ENCODE measurements at places on chromosomes 4 and X.

DNA sequence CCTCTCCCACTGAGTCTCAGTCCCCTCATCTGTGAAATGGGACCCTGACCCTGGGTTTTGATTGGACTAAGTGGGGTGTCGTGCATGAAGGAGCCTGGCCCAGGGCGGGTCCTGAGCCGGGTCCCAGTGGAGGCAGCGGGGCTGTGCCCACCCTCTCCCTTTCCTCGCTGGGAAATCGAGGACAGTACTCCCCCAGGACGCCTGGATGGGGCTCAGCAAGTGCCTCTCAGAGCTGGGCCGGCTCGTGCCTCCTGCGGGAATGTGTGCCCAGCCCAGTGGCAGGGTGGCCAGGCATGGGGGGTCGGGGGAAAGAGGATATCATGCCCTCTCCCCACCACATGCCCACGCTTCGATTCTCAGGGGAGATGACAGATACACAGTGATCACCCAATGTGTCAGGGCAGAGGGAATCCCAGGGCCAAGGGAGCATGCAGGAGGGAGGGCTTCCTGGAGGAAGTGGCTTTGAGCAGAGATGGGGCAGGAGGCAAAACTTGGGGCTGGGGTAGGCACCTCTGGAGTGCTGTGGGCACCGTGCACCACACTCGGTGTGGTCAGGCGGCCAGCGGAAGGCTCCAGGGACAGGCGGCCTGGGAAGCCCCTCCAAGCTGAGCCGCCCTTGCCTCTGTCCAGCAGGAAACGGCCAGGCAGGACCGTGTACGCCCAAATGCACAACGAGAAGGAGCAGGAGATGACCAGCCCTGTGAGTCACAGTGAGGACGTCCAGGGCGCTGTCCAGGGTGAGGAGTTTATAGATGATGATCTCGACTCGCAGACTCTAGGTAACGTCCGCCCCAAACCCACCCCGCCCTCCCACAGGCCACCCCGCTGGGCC, 203.0 kb downstream of the AFAP1 start:
- no peak for DNase-seq

DNA sequence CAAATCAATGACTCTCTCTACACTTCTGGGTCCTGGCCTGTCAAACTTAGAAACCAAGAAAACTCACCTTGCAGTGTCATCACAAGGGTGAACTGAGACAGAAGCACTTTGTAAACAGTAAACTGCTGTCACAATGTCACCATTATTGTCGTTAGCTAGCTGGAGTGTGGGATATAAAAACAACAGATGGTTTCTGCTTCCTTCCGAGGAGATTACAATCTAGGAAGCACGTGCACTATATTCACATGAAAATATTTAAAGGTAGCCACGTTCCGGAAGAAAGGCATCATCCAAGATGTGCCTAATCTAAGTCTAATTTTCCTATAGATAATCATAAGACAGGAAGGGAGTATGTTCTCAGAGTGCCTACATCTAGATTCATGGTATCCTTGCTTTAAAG, 64.7 kb upstream of the ACSL1 start:
- no peak for DNase-seq

- no peak for DNase-seq
Observed at GRCh38 chr4:140858897-140859296, 102.7 kb upstream of the TBC1D9 start.

DNA sequence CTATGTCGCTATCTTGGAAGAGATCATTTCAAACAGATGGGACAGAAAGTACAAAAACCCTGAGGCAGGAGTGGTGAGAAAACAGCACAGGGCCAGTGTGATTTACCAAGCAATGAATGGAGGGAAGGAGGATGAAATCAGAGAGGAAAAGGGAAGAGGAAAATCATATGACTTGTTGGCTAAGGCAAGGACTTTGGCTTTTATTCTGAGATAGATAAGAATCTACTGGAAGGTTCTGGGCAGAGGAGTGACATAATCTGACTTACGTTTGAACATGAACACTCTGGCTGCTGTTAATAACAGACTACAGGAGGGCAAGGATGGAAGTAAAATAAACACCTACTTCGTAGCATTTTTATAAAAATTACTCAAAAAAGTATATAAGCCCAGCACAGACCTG, 207.8 kb upstream of the SLC7A11 start:
- no peak for DNase-seq

GRCh38 chrX:66915893-66916292, 277.0 kb upstream of the EDA2R start:
- no peak for DNase-seq

- DNase-seq: no peak
Observed at GRCh38 chr4:80183250-80184052, 13.9 kb upstream of the PRDM8 start.

DNA sequence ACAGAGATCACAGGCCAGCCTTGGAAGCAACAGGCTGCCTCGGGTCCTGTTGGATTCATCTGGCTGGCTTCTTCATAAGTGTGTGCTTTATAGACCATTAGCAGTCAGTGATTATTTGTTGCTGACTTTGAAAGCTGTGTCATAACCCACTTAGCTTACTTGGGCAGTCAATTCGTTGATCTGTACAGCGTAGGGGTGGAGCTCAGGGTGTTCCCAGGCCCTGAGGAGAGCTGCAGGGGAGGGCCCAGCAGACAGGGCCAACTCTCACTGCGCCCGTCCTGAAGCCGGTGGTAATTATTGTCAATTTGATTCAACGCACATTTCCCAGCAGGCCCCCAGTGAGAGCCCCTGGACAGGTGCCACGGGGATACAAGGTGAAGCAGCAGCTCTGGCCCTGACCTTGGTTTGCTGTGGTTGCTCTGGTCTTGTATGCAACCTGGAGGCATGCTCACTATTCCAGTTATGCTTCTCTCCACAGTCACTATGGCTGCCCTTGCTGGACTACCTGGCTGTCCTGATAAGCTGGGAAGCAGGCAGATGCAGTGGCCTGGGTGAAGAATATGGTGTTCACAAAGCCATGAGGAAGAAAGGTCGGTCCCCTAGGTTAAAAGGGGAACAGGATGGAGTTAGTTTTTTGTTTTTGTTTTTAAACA, 40.1 kb upstream of the HMGB3 start:
- DNase-seq: no peak

DNA sequence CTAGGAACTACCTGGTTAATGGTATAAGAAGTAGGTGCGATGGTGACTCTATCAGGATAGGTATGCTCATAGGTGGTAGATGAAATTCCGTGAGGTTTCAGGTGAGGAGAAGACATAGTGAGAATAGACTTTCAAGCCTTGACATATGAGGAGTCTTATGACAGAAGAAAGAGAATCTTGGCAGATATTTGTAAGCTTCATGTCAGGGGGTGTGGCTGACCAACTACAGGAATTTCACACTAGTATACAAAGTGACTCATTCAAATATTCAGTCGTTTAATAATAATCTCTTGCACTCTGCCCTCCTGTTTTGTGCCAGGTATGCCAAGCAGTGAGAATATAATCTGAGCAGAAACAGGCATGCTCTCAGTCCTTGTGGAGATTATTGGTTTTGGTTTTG, 22.8 kb downstream of the PACRGL start:
- no peak for DNase-seq

- DNase-seq: no peak
Observed at GRCh38 chr4:163331629-163332376, 593 bp downstream of the NPY1R start.

DNA sequence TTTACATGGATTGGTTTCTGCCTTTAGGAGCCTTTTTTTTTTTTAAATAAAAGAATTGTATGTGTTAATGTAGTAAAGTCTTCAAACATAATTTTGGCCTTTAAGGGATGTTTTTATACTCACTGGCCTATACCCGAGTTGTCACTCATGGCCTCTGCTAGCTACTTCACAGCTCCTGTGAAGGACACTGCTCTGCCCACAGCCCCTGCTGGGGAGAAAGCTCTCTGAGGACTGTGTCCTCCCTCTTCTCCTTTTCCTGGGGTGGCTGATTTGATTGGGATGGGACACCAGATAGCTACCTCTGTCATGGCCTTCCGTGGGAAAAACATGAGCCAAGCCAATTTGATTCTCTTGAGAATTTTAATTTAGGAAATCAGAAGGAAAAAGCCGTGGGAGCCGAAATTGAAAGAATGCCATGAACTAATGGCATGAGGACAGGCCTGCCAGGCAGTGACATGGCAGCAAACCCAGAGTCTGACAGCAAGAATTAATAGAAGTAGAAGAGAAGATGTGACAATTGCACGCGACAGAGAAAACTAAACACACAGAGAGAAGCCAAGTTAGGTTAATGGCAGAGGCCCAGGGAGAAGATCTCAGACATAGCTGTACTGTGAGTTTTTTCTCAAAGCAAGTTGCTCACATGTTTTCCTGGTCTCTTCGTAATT, 81.4 kb downstream of the ARHGAP10 start:
- no peak for DNase-seq

DNA sequence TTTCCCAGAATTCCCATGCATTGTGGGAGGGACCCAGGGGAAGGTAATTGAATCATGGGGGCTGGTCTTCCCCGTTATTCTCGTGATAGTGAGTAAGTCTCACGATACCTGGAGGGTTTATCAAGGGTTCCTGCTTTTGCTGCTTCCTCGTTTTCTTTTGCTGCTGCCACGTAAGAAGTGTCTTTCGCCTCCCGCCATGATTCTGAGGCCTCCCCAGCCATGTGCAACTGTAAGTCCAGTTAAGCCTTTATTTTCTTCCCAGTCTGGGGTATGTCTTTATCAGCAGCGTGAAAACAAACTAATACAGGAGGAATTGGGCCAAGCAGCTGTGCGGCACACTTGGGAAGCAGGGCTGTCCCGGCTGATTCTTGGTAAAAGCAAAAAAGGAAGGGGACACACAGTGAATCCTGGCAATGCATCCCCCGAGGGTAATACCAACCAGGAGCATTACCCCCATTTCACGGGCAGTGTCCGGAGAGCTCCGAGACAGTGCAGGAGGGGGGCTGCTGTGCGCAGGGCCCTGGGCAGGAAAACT, 185.7 kb downstream of the AFAP1 start:
- no peak for DNase-seq

- no peak for DNase-seq
Observed at GRCh38 chrX:120797188-120797851, 78.3 kb downstream of the CT47B1 start.

DNA sequence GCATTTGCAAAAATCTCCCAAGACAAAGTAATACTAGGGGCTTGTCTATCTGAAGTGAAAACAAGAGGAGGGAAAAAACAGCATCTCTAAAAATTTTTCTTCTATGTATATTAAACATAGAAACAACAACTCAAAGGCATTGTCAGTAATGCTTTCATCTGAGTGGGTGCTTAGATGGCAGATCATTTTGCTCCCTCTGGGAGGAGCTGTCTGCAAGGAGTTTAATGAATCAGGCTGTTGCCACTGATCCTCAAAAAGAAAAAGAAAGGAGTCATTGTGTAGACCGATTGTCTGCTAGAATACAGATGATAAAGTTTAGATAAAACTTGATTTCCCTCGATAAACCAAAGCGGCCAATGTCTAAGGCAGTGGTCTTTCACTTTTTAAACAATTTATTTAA, 49.7 kb upstream of the KLHL8 start:
- DNase-seq: peak; percentile 16

DNA sequence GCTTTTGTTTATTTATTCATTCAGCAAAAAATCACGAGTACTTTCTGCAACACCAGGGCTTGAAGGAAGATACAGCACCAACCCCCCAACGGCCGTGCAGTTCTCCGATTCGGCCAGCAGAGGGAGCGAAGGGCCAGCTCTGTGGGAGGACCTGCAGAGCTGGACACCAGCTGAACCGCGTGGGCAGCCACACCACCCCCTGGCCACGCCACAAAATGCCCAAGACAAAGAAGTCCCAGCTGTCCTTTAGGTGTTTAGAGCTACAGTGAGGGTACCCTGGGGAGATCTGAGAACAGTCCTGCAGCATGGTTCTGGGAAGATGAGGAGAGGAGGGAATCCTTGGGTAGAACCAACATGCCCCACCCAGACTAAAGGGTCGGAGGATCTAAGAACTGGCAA, 83.1 kb downstream of the RELL1 start:
- peak; percentile 25 for DNase-seq

- no peak for DNase-seq
Observed at GRCh38 chr4:133146574-133147241, 2.4 kb upstream of the PCDH10 start.

GRCh38 chr4:17701882-17702281, 79.5 kb downstream of the FAM184B start:
- DNase-seq: no peak

GRCh38 chr4:170336238-170336775, 246.6 kb upstream of the AADAT start:
- DNase-seq: no peak

DNA sequence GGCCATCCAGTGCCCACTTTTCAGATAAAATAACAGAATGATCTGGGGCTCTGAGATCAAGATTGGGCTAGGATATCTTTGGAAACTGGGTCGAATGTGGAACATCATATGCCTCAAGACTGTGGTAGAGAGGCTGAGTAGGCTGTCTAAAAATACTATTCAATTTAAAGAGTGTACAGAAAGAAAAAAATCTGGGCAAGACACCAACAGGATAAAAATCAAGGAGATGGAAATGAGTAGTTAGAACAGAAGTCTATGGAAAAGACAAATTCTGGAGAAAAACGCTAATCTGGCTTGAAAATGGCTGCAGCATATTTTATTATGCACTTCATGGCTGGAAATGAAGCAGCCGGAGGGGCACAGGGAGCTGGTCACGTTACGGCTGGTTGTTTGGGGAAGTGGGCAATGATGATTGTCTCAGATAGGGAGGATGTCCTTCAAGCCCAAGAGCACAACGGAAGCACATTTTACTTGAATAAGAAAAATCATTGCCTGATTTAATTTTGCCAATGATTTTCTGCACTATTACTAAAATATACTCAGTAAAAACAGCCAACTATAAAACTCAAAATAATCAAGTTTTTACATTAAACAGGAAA, 27.1 kb upstream of the MAPK10 start:
- no peak for DNase-seq

DNA sequence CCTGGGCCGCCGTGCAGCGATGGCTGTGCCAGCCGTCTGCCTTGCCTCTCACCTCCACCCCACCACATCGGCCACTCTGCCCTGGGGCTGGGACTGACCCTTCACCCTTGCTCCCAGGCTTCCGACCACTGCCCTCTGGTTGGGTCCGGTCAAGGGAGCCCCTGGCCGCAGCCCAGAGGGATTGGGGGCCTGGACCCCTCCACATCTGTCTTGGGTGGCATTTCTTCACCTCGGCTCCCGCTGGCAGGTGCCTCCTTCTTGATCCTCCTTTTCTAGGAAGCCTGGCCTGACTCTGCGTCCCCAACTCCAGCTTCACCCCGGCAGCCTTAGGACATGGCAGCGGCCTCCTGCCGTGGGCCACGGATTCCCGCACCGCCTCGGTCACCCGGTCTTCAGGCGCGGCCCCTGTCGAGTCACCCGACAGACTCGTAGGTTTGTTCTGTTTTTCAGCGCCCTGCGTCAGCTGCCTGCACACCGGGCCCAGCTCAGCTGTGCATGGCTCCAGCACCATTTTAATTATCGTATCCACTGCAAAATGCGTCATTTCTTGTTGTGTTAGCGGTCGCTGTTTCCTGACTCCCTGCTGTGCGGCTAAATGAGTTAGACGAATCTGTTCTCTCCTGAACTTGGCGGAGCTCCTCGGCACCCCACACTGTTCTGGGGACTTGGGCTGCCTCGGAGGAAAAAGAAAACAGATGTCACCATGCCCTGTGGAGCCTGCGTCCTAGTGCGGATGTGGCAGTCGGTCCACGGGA, 124.0 kb downstream of the FAM53A start:
- no peak for DNase-seq

- DNase-seq: no peak
Observed at GRCh38 chr4:40299126-40299525, 36.0 kb upstream of the CHRNA9 start.

All from AG09309 (cell line).